ENCODE measurements at places on chromosomes 3 and 15.

DNA sequence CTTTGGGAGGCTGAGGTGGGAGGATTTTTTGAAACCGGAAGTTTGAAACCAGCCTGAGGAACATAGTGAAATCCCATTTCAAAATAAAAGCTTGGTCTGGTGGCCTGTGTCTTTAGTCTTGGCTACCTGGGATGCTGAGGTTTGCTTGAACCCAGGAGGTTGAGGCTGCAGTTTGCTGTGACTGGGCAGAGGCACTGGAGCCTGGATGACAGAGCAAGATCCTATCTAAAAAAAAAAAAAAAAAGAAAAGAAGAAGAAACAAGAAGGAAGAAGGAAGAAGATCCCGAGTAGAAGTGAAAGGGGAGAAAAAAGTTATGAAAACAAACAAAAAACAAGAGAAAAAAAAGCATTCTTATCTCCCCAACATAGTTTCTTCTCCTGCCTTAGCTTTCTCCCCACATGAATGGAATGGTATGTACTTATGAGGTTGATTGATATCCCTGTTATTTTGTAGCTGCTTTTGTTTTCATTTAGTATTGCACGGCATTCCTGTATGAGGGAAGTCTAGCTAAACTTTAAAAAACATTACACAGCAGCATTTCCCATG is 42.4 kb downstream of the TMEM40 start:
- ATAC-seq: no peak

DNA sequence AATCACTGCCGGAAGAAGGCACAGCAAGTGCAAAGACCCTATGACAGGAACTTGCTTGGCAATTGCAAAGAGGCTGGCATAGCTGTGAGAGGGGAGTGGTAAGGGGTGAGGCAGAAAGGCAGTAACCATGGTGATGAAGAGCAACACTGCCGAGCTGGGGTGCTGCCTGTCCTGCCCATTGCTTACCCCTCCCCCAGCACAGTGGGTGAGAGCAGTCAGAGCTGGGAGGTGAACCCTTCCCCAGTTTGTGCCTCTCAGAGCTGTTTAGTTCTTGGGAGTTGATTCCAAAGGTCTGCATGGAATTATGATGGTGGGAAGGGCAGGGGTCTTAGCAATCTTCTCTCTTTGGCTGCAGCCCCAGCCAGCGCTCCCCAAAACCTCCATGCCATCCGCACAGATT is 8.8 kb downstream of the TYRO3 start:
- ATAC-seq: no peak

DNA sequence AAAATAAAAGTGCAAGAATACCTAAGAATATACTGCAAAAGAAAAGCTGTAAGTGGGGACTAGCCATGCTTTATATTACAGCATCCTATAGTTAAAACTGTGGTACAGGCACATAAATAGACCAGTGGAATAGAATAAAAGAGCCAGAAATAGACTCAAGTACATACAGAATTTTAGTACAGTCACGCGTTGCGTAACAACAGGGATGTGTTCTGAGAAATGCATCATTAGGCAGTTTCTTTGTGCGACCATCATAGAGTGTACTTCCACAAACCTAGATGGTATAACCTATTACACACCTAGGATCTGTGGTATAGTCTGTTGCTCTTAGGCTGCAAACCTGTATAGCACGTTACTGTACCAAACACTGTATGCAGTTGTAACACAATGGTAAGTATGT is 61.8 kb downstream of the PCCB start:
- ATAC-seq: no peak

- no peak for ATAC-seq
Measured at GRCh38 chr3:140006331-140006730, 71.3 kb downstream of the CLSTN2 start.

- ATAC-seq: no peak
Measured at GRCh38 chr3:42982645-42983412, 3.7 kb downstream of the GASK1A start.

GRCh38 chr3:100634493-100635272 is 25.3 kb downstream of the ADGRG7 start:
- peak; percentile 53 for ATAC-seq

GRCh38 chr3:124768812-124769211 is 38.6 kb downstream of the UMPS start:
- ATAC-seq: peak; percentile 44

GRCh38 chr3:65412588-65412987 is 626.1 kb downstream of the MAGI1 start:
- no peak for ATAC-seq
